ENCODE measurements at places on chromosomes 7 and 10. TPM values are rescaled to one million over a fixed set of nuclear protein-coding genes. Genes with fewer than 3 reads are reported as not detected.

Gene OR2A5
- total RNA-seq: not detected

Gene CDK1
- total RNA-seq: 30.9 TPM

Gene SPACDR
- 1.2 TPM for total RNA-seq

Gene SYCE1
- 0.13 TPM for total RNA-seq

DNA sequence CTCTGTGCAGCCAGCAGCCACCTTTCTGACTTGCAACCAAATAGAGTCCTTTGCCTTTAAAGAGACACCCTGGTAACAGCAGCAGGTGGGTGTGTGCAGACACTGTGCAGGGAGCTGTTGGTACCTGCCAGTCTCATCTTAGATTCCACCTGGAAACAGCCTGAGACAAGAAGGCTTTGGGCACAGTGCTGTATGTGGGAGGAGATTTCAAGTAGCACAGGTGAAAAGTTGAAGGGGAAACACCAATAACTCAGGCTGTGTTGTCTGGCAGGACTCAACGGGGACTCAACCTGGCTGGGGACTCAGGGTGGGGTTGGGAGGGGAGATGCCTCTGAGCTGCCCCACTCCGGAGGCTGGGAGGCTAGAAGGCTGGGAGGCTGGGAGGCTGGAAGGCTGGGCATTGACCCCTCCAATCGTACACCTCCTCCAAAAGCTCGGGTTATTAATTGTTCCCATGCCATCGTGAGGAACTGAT is 6.7 kb downstream of the CPXM2 start:
- no peak for DNase-seq

DNA sequence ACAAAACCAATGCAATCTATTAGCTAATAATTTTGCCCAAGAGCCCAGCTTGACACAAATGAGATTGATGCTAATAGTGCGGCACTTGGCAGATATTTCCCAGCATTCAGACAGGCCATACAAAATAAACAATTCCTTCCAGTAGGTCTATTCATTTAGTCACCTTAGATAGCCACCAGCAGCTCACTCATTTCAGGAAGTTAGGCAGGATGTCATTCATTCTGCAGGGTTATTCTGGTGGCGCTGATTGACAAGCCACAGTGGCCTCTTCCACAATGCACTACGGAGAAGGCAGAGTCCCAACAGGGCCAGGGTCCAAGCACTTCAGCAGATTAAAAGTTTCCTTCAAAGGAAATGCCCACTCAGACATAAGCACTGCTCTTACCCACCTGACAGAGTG is 55.8 kb downstream of the PIK3AP1 start:
- no peak for DNase-seq

DNA sequence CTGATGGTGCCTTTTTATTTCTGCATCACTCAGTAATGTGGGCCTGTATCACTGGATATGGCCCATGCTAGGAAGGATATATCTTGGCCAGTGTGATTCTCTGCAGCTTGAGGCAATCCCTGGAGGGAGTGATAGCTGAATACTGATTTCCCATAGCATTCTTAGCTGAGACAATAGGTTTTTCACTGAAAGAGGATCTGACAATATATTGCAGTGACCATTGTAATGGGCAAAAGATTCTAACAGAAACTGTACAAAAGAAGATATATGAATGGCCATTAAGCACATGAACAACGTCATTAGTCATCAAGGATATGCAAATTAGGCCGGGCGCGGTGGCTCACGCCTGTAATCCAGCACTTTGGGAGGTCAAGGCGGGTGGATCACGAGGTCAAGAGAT is 117.8 kb downstream of the KAT6B start:
- no peak for DNase-seq

GRCh38 chr7:82511542-82511941 is 68.0 kb upstream of the CACNA2D1 start:
- no peak for DNase-seq

- DNase-seq: peak; percentile 53
Measured at GRCh38 chr10:4766454-4766853, 59.6 kb upstream of the AKR1E2 start.

DNA sequence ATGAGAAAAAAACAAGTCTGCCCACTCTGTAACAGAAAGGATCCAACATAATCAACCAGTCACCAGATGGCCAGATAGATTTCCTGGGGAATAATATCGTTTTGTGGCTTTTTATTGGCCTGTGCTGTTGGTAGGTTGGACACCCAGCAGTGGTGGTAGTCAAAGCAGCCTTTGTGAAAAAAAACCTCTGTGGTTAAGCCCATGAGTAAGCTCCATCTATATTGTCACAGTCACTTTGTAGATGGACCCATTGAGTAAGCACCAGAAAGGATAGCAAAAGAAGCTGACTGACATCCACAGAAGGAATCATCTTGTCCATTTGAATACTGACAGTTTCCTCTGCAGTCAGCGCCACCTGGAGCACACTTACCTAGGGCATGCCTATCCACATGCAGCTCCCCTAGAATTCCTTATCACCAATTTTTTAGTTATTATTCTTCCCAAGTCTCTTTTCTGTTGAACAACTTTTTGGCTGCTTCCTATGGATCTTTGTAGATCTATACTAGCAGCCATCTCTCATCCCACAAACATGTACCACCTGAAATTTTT is 96.9 kb downstream of the IQUB start:
- DNase-seq: no peak

DNA sequence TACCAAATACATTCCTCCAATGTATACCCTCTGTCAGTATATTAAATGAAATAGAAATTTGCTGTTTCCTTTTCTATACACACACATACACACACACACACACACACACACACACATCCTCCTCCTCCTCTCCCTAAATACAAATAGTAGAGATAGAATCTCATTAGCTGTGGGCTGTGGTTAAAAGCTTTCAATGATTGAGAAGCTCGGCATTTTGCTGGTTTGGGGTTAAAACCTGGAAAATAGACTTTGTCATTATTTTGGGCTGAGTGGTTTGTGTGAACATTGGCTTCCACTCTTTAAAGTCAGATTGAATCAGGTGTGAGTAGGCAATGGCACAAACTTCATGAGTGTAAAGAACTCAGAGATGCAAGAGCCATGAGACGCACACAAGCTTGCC is 596.0 kb downstream of the XPNPEP1 start:
- no peak for DNase-seq

DNA sequence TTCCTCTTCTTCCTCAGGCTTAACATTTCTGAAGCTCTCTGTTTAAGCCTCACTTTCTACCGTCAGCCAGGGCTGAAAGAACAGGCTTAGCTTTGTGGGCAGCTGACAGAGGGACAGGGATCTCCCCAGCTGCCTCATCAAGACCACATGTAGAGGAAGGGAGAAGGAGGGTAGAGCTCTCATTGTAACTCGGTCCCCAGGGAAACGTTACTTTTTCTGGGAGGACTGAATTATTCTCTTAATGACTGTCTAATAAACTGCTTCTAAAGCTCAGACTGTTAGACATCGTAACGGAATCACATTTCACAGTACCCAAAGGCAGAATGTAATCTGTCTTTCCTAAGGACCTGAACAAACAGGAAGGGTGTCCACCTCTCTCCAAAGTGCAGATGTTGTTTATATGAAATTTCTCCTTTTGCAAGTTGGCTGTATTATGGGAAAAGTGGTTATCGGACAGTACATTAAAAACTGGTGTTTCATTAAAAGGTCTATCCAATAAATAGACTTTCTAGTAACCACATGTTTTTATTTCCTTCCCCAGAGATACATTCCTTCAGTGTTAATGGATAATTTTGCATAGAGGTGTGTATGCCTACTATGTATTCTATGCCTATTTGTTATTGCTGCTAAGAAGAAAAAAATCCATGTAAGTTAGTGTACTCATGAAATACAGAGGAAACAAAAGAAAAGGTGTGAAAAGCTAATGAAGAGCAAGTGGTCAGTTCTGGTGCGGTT is 144.2 kb downstream of the CTTNBP2 start:
- peak; percentile 13 for DNase-seq

DNA sequence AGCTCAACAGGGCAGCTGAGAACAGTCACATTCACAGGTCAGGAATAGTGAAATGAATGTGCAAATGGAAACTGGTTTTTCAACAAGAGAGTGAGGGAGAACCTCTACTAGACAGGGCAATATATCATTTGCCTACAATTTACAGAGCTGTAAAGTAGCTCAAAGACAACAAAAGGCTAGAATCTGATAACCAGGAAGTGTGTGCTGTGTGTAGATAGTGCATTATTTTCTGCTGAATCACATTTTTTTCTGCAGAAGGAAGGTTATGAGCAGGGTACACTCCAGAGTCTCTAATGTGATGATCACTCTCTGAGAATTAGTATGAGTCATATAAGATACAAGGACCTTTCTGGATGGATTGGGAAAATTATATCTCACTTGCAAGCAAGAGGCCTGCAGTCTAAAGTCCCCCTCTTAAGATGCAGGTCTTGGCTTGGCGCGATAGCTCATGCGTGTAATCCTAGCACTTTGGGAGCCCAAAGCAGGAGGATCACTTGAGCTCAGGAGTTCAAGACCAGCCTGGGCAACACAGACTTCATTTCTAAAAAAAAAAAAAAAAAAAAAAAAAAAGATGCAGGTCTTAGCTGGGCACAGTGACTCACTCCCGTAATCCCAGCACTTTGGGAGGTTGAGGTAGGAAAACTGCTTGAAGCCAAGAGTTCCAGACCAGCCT is 59.9 kb upstream of the COBL start:
- no peak for DNase-seq

GRCh38 chr10:86856156-86856555 is 99.7 kb downstream of the BMPR1A start:
- no peak for DNase-seq

GRCh38 chr10:105288026-105288425 is 646.9 kb downstream of the SORCS3 start:
- peak; percentile 76 for DNase-seq

GRCh38 chr7:113491305-113491704 is 373.0 kb upstream of the SMIM30 start:
- no peak for DNase-seq

DNA sequence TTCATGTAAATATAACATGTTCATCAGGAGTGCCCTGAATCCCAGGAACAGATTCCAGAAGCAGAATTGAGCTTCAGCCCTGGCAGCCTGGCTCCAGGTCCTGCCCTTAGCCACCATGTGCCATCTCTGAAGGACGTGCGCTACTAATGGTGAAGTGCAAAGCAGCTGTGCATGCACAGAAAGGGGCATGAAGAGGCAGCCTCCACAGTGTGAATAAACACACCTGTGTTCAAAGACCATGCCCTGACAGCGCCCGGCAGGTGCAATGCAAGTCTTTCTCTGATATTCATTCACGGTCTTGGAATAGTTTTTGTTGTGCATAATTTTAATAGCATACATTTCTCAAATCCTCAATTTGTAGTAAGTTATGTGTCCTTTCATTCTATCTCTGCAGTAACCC is 250.4 kb upstream of the TCERG1L start:
- DNase-seq: no peak

GRCh38 chr10:18860186-18860585 is 188.4 kb upstream of the MALRD1 start:
- no peak for DNase-seq

DNA sequence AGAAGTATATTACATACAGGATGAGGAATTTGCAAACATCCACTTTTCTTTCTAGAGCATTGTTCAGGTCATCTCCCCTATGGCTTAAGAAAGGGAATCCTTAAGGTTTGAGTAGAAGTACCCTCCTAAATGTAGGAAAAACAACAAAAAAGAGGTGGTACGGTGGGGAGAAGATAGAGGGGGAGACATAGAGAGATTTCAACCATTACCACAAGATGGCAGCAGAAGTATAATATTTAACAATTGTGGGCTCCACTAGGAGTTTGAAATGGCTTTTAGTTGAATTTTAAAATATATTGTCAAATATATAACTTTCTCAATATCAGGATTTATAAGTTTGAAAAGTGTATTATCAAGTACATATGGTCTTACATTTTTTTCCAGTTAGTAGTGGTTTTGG is 72.7 kb upstream of the PRKG1 start:
- peak; percentile 57 for DNase-seq

DNA sequence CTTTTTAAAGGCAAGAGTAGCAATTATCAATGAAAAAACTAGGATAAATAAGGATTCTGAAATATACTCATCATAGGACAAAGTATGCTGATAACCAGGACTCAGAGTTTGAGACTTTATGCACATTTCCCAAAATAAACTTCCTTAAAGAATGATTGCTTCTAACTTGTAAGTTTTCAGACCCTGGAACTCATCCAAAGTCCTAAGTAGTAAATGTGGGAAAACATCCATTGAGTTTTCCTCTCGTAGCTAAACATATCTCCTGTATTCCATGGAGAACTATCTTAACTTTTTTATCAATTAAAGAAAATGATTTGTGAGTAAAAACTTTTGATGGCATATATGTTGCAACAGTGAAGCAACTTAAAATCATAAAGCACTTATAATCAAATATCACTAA is 285.2 kb upstream of the KLF6 start:
- DNase-seq: peak; percentile 77

DNA sequence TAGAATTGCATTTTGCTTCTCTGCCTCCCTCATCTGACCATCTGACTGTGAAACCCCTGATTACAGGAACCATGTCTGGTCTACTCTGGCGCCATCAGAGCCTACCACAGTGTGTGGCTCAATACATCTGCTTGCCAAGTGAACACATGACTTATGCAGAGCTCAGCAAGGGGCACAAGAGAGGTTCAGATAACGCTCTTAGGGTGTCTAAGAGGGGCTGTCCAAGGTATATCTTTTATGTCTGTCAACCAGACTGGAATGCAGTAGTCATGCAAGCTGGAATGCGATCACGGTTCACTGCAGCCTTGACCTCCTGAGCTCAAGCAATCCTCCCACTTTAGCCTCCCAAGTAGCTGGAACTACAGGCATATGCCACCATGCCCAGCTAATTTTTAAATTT is 10.3 kb upstream of the RRP12 start:
- DNase-seq: no peak

- no peak for DNase-seq
Measured at GRCh38 chr7:143886826-143887477, 15.0 kb downstream of the TCAF1 start.

GRCh38 chr7:7869651-7870050 is 98.9 kb upstream of the GLCCI1 start:
- DNase-seq: peak; percentile 87

DNA sequence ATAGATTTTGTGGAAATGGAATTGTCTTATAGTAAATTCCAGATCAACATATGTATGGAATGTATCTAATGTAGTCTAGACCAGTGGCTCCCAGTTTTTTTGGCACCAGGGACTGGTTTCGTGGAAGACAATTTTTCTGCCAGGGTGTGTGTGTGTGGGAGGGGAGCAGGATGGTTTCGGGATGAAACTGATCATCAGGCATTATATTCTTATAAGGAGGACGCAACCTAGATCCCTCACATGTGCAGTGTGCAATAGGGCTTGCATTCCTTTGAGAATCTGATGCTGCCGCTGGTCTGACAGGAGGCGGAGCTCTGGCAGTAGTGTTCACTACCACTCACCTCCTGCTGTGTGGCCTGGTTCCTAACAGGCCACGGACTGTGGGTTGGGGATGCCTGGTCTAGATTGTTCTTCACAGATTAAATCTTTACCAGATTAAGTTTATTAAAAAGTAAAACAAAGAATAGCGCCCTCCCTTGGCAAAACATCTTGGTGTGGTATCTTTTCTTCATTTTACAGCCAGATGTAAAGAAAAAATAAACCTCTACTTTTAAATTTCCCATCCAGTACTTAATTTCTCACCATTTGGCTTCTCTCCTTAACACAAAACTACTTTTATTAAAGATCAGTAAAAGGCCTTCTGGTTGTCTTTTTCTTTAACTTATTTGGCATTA is 48.4 kb downstream of the SEPTIN7 start:
- no peak for DNase-seq

- DNase-seq: no peak
Measured at GRCh38 chr7:38902449-38902848, 6.5 kb downstream of the VPS41 start.
